H7 (cell line): ENCODE measurements at places on chromosomes 3 and 15. TPM values are rescaled to one million over a fixed set of nuclear protein-coding genes. Genes with fewer than 3 reads are reported as not detected.

DNA sequence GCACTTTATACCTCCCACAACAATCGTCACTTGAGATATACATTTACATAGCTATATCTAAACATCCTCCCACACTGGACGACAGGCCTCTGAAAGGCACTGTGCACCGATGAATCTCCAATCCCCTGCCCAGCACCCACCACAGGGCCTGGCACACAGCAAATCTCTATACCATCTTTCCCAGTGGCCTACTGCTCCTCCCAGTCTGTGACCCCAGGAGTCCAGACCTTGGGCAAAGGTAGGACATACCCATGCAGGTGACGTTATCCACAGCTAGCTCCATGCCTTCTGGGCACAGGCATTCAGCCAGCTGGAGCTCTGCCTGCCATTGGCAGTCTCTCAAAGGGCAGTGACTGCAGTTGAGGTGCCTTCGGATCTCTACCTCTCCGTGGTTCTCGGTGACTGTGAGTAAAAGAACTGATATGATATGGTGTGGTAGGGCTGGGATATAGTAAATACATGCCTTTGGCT, 5.8 kb downstream of the LTK start:
- DNase-seq: no peak

GRCh38 chr15:46525984-46526725, 891.3 kb downstream of the SQOR start:
- no peak for DNase-seq

DNA sequence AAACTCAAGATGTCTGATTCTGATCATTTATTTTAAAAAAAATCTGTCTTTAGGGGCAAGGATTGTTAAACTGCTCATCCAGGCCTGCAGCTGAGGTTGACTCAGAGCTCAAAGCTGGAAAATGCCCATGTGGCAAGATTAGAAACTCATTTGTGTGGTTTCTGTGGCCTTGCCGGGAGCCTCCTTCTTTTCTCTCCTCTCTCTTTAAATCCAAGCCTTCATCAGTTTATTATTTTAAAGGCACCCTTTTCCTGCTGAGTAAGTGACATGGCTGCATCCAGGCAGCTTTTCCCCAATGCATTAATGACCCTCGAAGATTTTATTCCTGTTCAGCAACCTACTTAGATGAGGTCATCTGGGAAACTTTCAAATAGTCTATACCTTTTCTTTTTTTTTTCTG, 221.3 kb upstream of the CDIN1 start:
- no peak for DNase-seq

- no peak for DNase-seq
Measured at GRCh38 chr3:57064572-57064971, 4.1 kb downstream of the SPATA12 start.

GRCh38 chr3:146250449-146251382, at the start of gene PLSCR4:
TSS of gene PLSCR4 (minus strand) at chr3:146251105. CDS start at chr3:146222071, 29,034 bp downstream.
- DNase-seq: peak; percentile 72

DNA sequence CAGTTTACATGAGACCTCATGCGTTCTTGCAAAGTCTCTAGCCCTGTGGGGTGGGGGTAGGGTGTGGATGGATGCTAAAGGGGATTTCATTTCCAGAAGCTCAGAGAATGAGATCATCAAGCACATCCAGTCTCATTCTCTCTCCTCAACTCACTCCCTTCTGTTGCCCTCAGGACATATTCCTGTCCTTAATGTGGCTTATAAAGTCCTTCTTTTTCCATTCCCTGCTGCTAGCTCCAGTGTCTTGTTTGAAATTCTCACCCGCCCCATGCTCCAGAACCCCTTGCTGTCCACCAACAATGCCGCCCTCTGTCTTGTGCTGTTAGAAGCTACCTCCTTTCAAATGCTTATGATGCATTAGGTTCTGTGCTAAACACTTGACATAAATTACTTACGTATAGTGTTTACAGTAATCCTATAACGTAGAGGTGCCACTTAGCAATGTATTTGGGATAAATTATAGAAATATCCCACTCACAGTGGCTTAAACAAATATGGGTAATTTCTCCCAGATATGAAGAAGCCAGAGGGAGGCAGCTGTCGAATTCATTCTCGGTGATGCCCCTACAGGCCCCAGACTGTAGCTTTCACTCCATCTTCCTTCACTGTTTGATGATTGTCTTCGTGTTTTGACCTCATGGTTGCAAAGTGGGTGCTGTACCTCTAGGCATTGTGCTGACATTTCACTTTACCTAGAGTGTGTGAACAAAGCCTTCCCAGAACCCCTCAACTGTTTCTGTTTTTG, 273.1 kb upstream of the TBL1XR1 start:
- DNase-seq: no peak

GRCh38 chr3:188948281-188948996, 223.3 kb upstream of the TPRG1 start:
- no peak for DNase-seq

DNA sequence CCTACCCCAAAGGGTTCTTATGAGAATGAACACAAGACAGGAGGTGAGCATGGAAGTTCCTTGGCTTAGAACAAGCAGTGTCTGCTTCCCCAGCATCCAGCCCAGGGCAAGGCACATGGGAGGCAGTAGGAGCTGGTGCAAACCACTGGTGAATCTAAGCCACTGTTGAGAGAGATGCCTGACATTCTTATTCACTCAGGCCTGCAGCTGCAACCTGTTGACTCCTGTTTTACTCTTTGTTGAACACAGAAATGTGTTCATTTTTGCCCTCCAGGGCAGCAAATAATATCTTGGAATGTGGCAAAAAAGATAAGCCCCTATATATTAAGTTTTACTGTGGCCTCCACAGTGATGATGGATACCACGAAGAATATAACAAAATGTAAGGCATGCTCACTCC, 8.9 kb upstream of the PAK6 start:
- DNase-seq: no peak

The CLRN1 gene
- total RNA-seq: 0.17 and 0.22 TPM in 2 replicates

The LRTM1 gene
- not detected in 2 replicates for total RNA-seq

The IGSF10 gene
- 0.04 and 0.21 TPM in 2 replicates for total RNA-seq

The ADGRG7 gene
- not detected in 2 replicates for total RNA-seq

The DOCK3 gene
- total RNA-seq: 2.0 and 3.2 TPM in 2 replicates

The ARL14 gene
- 0.07 TPM in 1 of 2 replicates, not detected in the other for total RNA-seq

The ALDH1A2 gene
- 0.10 TPM in 1 of 2 replicates, not detected in the other for total RNA-seq

The GABRG3 gene
- total RNA-seq: 0.42 and 1.2 TPM in 2 replicates
